ENCODE measurements at places on chromosomes 7 and 10.

DNA sequence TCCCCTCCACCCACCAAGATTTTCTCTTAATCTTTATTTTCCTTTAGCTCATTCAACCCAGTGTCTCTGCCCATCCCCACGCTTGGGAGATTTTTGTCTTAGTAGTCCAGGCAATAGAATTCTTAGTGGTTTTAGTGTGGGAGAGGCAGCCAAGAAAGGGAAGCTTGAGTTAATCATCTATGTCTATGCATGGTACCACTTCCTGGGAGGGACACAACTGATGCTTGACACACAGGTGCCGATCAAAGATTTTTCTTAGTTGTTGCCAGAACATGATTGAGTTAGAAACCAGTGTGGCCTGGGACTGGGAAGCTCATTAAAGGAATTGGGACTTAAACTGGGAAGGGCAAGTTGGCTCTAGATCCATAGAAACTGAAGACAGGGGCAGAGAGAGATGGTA is 3.1 kb downstream of the STRA8 start:
- DNase-seq: no peak

- DNase-seq: no peak
Measured at GRCh38 chr7:401495-401894, 111.5 kb downstream of the FOXL3 start.

DNA sequence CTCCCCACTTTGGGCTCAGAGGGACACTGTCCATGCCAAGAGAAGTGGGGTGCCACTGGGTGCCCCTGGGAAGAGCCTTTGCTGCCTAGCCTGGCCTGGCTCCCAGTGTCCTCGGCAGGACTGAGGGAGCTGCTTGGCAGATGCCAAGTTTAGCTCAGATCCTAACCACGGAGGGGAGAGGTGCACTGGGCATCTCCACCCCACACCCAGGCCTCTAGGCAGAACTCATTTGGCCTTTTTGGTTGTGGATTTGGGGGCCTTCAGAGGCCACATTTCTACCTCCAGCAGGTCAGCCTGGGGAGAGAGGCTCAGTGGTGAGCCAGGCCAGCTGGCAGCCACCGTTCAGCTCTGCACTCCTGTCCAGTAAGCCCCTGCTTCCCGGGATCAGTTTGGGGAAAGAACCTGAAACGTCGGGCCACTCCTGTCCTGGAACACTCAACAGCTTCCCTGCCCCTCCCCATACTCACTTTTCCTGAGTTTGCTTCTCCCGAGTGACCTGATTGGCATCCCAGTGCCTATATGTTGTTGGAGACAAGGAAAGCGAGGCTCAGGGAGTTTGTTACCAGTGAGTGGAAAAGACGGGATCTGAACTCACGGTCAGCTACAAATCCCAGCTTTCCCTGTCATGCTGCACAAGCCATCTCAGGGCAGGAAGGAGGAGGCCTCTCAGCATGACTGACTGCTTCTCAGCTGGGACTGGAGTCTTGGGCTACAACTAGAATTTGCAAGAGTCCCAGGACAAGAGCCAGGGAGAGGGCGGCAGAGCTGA is 11.2 kb upstream of the CXCL12 start:
- no peak for DNase-seq

DNA sequence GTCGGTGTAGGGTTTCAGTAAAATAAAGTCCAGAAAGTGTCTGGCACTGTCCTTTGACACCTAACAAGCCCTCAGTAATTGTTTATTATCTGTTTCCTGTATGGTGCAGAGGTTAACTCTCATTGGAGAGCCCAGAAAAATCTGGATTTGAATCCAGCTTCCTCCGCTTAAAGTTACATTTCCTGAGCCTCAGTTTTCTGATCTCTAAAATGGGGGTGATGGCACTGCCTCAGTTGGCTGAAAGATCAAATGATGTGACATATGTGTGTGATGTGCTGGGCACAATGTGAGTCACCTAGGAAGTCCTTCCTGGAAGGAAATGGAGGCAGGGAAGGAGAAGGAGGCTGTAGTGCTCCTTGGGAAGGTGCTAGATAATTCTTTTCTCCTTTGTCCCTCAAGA is 14.7 kb upstream of the CDH23 start:
- no peak for DNase-seq

DNA sequence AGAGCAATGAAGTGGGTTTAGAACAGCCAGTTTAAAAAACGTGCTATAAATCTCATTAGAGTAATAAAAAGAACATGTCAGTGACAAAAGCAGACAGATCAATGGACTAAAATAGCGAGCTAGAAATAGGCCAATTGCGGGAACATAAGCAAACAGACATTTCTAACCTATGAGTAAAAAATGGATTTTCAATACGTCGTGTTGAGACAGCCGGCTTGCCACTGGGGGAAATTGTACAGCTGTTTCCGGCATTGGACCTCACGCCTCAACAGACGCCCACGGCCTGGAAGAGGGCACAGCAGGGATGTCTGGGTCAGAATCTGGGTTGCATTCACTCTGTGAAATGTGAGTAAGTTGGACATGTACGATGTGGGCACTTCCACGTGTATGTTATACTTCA is 92.9 kb downstream of the SVOPL start:
- no peak for DNase-seq

GRCh38 chr7:30907527-30908267 is 4.0 kb upstream of the AQP1 start:
- no peak for DNase-seq

GRCh38 chr7:77877791-77878190 is 79.2 kb downstream of the PHTF2 start:
- DNase-seq: no peak

DNA sequence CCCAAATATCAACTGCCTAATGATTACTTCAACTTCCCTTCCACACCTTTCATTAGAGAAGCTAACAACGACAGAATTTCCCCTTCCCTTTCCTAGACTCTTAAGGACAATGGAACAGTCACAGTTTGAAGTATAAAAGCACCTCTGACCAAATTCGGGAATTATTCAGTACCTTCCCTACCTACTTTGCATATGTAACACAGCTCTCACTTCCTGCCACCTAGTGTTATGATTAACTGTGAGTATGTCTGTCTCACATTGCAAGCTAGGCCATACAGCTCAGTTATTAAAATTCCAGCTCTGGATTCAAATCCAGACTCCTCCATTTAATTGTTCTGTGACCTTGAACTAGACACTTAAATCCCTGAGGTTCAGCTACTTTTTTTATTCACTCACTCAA is 44.8 kb upstream of the HPSE2 start:
- no peak for DNase-seq

All from HTR-8/SVneo (cell line).